ENCODE measurements at places on chromosomes 7 and 10.

DNA sequence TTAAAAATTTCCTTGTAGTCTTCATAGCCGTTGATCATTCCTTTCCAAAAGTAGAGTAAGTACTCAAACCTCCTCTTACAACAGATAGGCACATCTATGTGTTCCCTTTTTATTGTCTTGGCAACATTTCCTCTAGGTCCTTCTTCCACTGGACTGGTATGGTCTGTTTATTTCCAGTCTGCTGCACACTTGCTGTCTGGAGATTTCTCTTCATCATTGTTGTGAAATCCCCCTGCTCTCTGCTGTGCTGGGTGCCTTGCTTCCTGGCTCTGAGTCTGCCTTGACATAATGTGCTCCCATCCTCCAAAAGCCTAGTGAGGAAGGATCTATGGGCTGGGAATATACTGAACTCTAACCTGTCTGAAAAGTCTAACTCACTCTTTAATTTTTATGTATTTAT lies 545.3 kb upstream of the VSTM2A start:
- DNase-seq = no peak

DNA sequence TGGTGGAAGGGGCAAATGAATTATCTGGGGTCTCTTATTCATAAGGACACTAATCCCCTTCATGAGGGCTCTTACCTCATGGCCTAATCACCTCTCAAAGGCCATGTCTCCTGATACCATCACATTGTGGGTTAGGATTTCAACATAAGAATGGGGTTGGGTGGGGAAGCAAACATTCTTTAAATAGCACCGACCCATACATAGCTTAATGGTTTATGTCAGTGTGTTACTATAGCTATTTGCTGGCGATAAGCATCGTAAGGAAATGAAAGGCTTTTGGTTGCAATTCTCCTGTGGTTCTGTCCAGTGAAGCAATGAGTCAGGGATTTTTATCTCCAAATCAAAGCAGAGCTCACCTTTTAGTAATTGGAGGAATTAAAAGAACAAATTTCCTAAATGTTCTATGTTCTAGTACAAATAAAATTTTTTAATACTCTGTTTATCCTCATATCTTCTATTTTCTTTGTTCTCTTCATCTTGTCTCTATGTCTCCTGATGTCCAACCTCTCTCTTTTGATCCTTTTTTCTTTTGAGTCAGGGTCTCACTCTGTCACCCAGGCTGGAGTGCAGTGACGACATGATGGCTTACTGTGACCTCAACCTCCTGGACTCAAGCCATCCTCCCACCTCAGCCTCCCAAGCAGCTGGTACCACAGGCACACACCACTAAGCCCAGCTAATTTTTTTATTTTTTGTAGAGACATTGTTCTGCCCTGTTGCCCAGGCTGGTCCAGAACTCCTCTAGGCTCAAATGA lies 57.0 kb upstream of the GLCCI1 start:
- no peak for DNase-seq

DNA sequence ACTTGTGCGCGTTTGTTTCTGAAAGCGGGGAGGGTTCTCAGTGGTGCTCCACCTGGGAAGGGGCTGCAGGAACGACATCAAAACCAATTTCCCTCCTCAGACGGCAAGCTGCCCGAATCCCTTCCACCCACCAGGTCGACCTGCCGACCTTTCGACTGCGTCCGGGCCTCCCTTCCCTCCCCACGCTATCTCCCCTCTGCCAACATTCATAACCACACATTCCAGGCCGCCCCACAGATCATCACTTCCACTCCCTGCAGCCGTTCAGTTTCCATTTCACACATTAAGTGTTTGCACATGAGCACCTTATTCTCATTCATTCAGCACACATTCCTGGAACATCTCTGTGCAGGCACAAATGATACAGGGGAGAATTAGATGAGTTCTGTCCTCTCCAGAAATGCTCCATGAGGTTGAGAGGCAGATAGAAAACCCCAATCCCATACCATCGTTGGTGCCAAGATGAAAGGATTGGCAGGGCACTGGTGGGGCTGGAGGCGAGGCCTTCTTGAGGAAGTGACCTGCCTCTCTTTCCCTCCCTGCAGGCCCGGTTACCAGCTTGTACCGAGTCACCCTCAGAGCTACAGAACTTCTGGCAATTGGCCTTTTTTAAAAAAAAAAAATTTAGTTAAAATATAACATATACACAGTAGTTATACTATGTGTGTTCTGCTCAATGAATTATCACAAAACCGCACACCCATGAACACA lies 70.0 kb downstream of the MINDY4 start:
- no peak for DNase-seq

GRCh38 chr10:119483839-119484238 lies 58.7 kb downstream of the RGS10 start:
- no peak for DNase-seq

DNA sequence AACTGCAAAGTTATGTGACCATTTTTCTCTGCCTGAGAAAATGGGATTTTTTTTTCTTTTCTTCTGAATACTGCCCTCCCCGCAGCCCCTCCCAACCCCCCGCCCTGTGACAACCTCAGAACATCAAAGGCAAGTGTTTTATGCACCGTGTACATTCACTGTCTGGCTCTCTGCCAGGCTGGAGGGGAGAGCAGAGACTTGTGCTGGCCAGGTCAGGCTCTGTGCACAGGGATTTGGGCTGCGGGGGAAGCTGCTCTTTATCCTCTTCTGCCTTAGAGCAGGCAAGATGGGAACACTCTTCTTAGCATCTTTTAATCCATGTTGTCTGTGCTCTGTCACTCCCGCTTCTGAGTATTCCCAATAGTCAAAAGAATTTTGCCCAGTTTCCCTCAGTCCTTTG lies 195.1 kb downstream of the CCSER2 start:
- no peak for DNase-seq

DNA sequence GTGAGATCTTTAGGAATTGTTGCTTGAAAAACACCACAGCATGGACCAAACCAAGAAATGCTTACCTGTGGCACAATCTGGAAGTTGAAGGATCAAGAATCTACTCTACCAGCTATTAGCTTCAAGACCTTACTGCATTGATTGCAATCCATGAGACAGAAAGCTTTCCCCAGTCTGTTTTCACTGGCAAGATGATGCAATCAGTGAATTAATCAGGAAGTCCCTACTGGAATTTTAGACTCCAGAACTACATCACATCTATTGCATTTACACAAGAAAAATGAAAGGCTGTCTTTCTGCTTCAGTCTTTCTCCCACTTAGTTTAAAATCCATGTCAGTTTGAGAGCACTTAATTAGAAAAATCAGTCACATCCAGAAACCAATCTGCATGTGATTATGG lies 191.7 kb downstream of the TFEC start:
- DNase-seq = no peak
